Cortex of kidney (tissue), 1 donor: ENCODE measurements at places on chromosomes 16 and 17.

- DNase-seq, result no peak
Measured at GRCh38 chr17:69909389-69909788, 165.6 kb upstream of the KCNJ16 start.

- DNase-seq, result no peak
Measured at GRCh38 chr17:35239823-35240222, 3.0 kb upstream of the SLFN5 start.

GRCh38 chr17:77208217-77208808 is 67.5 kb downstream of the SEC14L1 start:
- DNase-seq, result no peak

- DNase-seq, result no peak
Measured at GRCh38 chr17:67375716-67376115, 1.4 kb upstream of the PITPNC1 start.

- DNase-seq, result no peak
Measured at GRCh38 chr16:64696866-64697265, 425.0 kb downstream of the CDH11 start.

- no peak for DNase-seq
Measured at GRCh38 chr17:7794075-7794663, 39.8 kb upstream of the KDM6B start.

DNA sequence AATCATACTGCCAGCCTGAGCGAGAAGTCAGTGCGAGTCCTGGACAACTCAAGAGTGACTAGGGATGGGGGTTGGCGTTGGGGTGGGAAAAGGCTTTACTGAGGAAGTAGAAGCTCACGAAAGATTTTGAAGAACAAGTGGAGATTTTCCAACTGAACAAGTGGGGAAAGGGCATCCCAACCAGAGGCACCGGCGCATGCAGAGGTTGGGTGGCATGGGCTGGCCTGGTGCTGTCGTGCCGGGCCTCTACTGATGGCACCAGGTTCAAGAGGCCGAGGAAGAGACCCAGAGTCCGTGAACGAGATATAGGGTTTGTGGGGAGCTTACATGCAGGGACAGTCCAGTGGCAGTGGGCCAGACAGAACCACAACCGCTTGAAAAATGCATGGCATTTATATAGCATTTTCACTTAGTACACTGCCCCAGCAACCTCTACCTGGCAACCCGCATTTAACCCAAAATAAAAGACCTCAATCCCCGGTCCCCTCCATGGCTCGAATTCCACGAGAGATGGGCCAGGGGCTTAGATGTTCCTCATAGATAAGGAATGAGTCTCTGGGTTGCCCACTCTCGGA is 7.7 kb upstream of the ITGA3 start:
- DNase-seq, result no peak

DNA sequence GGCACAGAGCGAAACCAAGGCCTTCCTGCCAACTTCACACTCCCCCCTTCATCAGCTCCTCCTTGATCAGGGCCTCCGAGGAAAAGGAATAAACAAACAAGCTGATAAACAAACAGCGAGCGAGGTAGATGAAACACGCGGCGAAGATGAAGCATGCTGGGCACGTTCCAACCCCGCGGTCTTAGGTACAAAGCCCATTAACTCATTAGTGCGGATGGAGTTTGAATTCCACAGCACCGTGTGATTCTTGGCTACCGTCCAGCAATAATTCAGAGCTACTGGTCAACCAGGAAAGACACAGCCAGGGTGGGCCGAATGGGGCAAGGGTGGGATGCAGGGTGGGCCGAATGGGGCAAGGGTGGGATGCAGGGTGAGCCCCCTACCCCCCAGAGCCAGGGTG is 67.3 kb downstream of the RBFOX3 start:
- DNase-seq, result no peak

DNA sequence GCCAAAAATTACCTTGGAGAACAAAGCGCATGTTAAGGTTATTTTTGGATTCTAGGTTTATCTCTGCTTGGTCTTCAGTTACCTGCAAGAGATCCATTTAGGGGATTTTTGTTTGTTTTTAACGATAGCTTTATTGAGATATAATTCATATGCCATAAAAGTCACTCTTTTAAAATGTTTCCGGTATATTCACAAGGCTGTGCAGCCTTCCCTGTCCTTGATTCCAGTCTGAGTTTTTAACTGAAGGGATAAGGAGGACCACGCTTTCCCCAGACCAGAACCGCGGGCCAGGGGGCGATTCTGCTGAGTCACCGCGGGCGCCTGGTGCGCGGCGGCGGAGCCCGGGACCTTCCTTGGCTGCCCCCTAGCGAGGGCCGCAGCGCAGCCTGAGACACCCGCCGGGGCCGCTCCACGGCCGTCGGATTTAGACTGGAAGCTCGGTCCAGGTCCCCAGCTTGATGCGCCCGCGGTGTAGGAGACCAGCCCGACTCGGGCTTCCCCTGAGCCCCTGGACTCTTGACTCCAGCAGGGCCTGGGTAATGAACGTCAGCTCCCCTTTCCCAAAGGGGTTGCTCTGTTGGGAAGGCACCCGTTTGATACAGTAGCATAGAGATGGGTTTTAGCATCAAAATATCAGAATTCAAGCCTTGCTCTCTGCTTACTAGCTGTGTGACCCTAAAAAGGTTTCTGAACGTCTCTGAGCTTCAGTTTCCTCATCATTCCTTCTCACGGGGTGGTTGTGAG is 50.0 kb upstream of the STH start:
- DNase-seq, result no peak

DNA sequence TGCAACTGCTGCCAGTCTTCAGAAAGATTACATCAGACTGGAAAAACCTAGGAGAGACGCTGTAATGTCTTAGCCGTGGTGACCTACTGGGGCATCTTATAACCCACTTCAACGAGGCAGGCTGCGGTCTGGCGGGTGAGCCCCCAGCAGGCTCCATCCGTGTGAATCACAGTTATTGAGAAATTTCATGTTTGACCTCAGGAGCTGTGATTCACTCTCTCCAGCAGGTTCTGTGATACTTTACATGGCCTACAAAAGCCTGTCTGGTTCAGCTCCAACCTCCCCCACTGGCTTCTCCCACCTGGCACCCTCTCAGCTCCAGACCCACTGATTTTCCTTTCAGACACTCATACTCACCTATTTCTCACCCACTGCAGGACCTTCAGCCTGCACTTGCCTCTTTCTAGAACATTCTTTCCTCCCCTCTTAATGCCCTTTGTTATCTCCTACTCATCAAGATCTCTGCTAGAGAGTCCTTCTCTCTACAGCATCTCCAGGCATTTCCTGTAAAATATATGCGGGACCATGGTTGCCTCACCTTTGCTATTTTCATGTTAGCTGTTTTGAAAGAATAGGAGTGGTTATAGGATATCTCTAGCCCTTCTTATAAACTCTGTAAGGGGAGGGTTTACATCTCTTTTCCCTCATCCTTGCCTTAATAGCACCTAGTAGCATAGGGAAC is 227.9 kb downstream of the MAF start:
- DNase-seq, result no peak

- DNase-seq, result no peak
Measured at GRCh38 chr16:57316390-57317017, 32.0 kb upstream of the PLLP start.

- no peak for DNase-seq
Measured at GRCh38 chr16:709566-710499, 4.2 kb upstream of the FBXL16 start.

DNA sequence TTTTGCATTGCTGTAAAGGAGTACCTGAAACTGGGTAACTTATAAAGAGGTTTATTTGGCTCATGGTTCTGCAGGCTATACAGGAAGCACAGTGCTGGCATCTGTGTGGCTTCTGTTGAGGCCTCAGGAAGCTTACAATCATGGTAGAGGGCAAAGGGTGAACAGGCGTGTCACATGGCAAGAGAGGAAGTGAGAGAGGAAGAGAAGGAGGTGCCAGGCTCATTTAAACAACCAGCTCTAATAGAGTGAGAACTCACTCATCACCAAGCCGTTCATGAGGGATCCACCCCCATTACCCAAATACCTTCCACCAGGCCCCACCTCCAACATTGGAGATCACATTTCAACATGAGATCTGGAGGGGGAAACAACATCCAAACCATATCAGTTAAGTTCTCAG is 16.4 kb upstream of the CLEC19A start:
- no peak for DNase-seq

DNA sequence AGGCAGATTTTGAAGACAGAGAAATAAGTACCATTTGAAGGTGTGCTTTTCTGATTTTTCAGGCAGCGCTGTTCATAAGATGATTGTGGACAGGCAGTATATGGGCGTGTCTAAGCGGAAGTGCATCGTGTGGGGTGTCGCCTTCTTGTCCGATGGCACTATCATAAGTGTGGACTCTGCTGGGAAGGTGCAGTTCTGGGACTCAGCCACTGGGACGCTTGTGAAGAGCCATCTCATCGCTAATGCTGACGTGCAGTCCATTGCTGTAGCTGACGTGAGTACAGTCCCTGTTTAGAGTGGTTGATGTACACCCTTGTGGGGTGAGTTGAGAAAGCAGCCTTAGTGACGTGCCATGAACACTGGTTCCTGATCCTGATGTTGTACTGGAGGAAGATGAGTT is 10.7 kb downstream of the UTP4 start:
- no peak for DNase-seq

- DNase-seq, result no peak
Measured at GRCh38 chr17:79914813-79915740, 75.8 kb upstream of the CBX4 start.

DNA sequence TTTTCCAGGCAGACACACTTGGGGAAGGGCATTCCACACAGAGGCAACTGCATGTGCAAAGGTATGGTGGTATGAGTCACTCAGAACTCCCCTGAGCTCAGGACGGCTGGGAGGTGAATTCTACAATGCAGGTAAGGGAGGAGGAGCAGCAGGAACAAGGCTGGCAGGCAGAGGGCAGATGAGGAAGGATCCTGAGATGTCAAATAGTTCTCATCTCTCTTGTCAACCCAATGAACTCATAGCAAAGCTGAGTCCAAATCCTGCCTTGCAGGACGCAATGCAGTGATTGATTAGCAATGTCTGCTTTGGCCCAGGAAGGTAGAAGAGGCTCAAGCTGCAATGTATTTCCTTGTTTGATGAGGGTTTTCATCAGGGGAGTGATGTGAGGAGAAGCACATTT is 243.5 kb downstream of the XYLT1 start:
- no peak for DNase-seq

GRCh38 chr16:75273054-75273925 is 21.9 kb upstream of the BCAR1 start:
- DNase-seq, result no peak

GRCh38 chr16:72705801-72706200 is 342.1 kb downstream of the ZFHX3 start:
- no peak for DNase-seq

- no peak for DNase-seq
Measured at GRCh38 chr16:84169765-84170310, 17.0 kb downstream of the TAF1C start.

- no peak for DNase-seq
Measured at GRCh38 chr17:21674242-21674731, 18.0 kb upstream of the KCNJ18 start.

DNA sequence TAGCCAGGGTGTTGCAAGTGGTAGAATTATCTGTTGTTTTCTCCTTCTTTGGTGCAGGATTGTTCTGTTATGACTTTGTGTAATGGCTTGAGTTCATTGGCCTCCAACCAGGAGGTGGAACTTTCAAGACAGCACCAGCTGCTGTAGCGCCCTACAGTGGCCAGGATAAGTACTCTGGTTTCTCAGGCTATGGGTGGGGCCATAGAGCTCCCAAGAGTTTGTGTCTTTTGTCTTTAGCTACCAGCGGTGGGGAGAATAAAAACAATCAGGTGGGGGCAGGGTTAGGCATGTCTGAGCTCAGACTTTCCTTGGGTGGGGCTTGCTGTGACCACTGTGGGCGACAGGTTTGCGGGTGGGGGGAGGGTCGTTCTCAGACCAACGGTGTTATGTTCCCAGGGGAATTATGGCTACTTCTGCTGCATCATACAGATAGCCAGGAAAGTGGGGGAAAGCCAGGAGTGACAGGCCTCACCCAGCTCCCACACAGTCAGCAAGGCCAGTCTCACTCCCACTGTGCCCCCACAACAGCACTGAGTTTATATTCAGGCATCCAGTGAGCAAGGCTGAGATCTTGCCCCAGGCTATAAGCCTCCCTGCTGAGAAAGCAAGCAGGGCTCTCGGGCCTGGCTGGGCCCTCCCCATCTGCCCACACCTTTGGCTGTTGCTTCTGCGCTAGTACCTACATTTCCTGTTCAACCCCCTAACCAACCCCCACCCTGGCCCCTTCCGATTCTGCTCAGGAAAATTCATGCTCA is 15.4 kb downstream of the ABCA10 start:
- no peak for DNase-seq

DNA sequence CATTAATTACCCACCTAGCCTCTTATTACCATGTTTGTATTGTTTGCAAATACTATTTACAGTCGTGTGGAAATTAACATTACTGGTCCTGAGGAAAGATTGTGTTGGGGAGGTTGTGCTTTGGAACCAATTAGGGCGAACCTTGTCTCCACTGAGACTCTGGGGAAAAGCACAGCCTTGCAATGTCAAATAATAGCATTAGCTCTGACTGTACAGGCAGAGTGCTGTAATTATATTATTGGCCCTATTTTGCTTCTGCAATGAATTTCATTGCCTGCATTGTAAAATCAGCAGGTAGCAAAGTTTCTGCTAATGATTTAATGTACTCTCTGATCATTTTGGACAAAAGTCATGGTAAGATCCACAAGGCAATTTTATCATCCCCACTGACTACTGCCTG is 97.0 kb downstream of the WWOX start:
- no peak for DNase-seq

- no peak for DNase-seq
Measured at GRCh38 chr17:72361892-72362291, 241.1 kb downstream of the SOX9 start.

- DNase-seq, result no peak
Measured at GRCh38 chr16:26605626-26606271, 461.0 kb upstream of the C16orf82 start.

GRCh38 chr17:79034931-79035485 is 11.0 kb downstream of the C1QTNF1 start:
- no peak for DNase-seq

- DNase-seq, result no peak
Measured at GRCh38 chr17:81646869-81647600, 9.3 kb downstream of the PDE6G start.

GRCh38 chr17:66511135-66511534 is 208.7 kb downstream of the PRKCA start:
- DNase-seq, result no peak

DNA sequence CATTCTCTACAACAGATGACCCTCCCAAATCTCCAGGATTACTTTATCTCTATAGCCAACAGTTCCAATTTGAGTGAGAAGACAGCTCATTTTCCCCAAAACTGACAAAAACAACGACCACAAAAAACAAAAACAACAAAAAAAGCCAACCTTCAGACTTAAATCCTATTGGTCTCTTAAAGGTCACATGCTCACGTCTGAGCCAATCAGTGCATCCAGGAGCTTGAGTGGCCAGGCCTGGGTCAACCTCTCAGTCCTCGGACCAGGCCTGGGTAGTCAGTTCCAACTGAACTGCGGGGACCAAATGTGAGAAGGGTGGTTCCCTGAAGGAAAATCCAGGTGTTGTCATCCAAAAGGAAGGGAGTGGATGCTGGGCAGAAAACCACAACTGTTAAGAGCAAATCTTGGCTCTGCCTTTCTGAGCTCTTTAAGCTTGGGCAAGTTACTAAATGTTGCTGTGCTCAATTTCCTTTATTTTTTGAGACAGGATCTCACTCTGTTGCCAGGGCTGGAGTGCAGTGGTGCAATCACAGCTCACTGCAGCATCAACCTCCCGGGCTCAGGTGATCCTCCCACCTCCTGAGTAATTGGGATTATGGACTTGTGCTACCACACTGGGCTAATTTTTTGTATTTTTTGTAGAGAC is 43.0 kb upstream of the MSI2 start:
- no peak for DNase-seq

GRCh38 chr16:56980792-56981724 is 8.3 kb upstream of the NLRC5 start:
- DNase-seq, result no peak

- no peak for DNase-seq
Measured at GRCh38 chr17:68048996-68049395, 13.5 kb downstream of the KPNA2 start.
